Uterus (tissue), 4 donors: ENCODE measurements at places on chromosomes 2 and 18. TPM values are rescaled to one million over a fixed set of nuclear protein-coding genes. Genes with fewer than 3 reads are reported as not detected.
A peak's percentile ranks its signal among the peaks of the same experiment; 100 is the strongest.

GRCh38 chr2:67318031-67318430 lies 79.1 kb upstream of the ETAA1 start:
- no peak for DNase-seq

- DNase-seq: no peak
Measured at GRCh38 chr2:61419570-61419969, 51.3 kb downstream of the USP34 start.

GRCh38 chr2:182447163-182447562 lies 20.3 kb upstream of the PDE1A start:
- DNase-seq: no peak

DNA sequence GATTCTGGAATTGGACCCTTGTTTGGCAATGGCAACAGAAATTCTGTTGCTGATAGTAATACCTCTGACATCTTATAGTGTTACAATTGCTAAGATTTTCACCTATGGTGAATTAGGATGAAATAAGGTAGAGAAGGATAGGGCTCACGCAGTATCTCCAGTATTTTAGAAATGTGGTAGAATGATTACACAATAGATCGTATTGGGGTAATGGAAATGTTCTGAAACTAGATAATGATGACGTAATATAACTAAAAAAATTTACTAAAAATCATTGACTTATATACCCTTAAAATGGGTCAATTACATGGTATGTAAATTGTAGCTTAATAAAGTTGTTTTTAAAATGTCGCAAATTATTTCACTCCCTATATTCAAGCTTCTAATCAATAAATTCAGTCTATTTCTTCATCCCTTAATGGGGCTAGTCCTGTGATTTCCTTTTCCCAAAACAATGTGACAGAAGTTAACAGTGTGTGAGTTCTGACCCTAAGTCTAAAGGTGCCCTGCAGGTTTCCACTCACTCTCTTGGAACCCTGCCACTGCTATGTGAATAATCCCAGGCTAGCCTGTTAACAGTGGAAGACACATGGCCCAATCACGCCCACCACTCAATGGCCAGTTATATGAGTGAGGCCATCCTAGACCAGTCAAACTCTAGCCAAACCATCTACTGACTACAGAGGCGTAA lies 31.2 kb downstream of the USP37 start:
- DNase-seq: no peak

- DNase-seq: no peak
Measured at GRCh38 chr2:9018109-9018508, 14.6 kb upstream of the MBOAT2 start.

- DNase-seq: peak; percentile 76
Measured at GRCh38 chr2:66495788-66496640, 61.1 kb downstream of the MEIS1 start.

GRCh38 chr2:185802926-185803325 lies 64.3 kb downstream of the FSIP2 start:
- no peak for DNase-seq

The GPR45 gene
- total RNA-seq: not detected

GRCh38 chr2:136065907-136066306 lies 52.0 kb downstream of the CXCR4 start:
- no peak for DNase-seq

GRCh38 chr18:34120294-34120693 lies 104.4 kb downstream of the NOL4 start:
- DNase-seq: no peak

- DNase-seq: no peak
Measured at GRCh38 chr2:120771781-120772208, 36.1 kb downstream of the GLI2 start.

- DNase-seq: no peak
Measured at GRCh38 chr2:123434546-123435395, 590.3 kb upstream of the CNTNAP5 start.

DNA sequence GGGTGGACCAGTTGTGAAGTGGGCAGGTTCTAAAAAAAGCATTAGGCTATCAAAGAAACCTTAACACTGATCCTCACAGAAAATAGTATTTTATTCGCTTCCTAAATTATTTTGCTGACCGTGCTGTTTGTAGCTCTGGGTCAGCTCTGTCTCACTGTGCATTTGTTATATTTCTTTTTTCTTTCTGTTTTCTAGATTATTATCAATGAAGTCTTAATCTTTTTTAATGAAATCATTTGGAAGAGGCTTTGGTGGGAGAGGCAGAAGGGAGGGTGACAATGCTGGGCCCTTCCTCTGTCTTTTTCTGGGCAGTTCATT lies 213.6 kb downstream of the PTGR3 start:
- DNase-seq: no peak

The DLX1 gene
- total RNA-seq: not detected

- no peak for DNase-seq
Measured at GRCh38 chr18:76153691-76154090, 341.4 kb downstream of the ZNF516 start.

- DNase-seq: no peak
Measured at GRCh38 chr18:63146828-63147409, 172.7 kb downstream of the BCL2 start.

The ZNF516 gene
- total RNA-seq: 177 TPM

The TXNDC2 gene
- total RNA-seq: 0.24 TPM

GRCh38 chr2:40227210-40227609 lies 224.7 kb downstream of the SLC8A1 start:
- no peak for DNase-seq

- no peak for DNase-seq
Measured at GRCh38 chr2:115568643-115569042, 1126.2 kb downstream of the DPP10 start.

DNA sequence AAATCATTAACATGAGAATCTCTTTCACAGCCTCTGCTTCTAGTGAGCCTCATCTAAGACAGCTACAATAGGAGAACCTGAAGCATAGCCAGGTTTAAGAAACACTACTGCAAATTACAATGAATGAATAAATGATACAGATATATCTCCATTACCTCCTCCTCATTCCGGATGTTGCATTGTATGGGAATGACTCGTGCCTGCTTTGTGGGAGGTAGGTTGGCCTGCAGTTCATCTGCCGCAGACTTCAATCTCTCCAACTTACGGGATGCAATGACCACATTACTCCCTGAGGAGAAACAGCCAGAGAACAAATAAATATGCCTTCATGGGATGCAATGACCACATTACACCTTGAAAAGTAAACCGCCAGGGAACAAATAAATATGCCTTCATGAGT lies 15.4 kb downstream of the PECR start:
- DNase-seq: no peak

- no peak for DNase-seq
Measured at GRCh38 chr2:240472078-240472790, 36.8 kb downstream of the GPC1 start.

The TCF23 gene
- 19.4 TPM for total RNA-seq

DNA sequence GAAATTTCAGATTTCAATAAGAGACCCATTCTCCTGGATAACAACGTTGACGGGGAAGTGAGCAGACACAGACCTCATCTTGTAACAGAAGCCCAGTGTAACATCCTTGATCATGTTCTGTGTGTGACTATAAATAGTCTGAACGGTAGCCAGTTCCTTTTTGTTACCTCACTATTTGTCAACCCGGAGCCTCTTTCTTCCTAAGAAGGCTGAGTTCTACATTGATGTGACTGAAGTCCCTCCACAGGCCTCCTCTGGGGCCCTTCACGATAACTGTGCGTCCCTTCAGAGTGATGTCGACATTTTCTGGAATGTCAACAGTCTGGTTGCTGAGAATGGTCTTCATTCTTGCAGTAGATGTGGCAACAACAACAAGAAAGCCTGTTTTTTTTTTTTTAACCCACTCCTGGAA lies 6.3 kb upstream of the PLEKHM3 start:
- DNase-seq: no peak
